ENCODE measurements at places on chromosomes 6 and 20.

DNA sequence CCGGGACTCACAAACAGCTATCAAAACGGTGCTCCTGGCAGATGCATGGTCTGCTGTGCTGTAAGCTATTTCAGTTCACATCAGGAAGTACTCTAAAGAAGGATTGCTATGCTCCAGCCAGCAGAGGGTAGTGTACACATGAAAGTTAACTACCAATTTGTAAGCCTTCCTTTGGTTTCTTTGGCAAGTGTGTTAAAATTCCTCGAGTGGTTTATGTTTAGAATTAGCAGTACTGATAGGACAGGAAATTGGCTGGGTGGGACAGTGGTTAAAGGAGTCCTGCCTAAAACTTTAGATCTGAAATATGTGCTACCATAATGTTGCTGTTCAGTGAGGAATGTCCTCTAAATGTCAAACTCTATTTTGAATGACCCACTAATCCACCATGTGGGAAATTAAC lies 47.4 kb downstream of the TRMT11 start:
- DNase-seq: no peak

GRCh38 chr6:25963426-25964123 lies 973 bp downstream of the TRIM38 start:
- no peak for DNase-seq

GRCh38 chr6:78836598-78836997 lies 30.8 kb upstream of the IRAK1BP1 start:
- no peak for DNase-seq

DNA sequence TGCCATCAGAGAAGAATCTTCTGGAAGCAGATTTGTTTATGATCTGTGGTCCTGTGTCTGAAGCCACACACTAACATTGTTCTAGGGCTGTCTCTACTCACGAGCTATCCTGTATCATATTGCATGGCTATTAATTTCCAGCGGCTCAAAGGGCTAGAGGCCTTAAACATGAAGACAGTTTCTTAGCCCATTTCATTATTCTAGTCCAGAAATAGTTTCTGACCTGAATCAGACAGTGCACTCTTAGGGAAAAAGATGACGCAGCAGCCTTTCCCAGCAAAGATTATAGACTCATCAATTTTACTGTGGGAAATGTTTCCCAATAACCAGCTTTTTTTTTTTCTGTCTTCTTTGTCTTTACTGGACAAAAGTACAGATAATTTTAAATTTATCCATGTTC lies 105.3 kb upstream of the SUPT3H start:
- no peak for DNase-seq

DNA sequence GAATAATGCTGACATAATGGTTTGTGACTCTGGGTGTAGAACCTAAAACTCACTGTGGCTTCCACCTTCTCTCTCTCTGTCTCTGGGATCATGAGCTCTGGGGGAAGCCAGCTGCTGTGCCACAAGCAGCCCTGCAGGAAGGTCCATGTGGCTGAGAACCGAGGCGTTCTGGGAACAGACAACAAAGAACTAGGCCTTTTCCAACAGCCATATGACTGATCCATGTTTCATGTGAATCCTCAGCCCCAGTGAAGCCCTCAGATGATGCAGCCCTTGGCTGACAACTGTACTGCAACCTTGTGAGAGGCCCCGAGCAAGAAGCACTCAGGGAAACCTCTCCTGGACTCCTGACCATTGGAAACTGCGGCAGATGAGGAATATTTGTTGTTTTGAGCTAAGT lies 56.6 kb downstream of the HLA-G start:
- no peak for DNase-seq

- DNase-seq: no peak
These were observed 163.3 kb upstream of the SNX9 start for GRCh38 chr6:157659536-157660271.

- no peak for DNase-seq
These were observed 201.7 kb upstream of the SASH1 start for GRCh38 chr6:148140772-148141557.

GRCh38 chr6:125640441-125641150 lies 108.8 kb upstream of the HEY2 start:
- DNase-seq: no peak

GRCh38 chr6:47117314-47117713 lies 75.2 kb upstream of the ADGRF1 start:
- DNase-seq: no peak

DNA sequence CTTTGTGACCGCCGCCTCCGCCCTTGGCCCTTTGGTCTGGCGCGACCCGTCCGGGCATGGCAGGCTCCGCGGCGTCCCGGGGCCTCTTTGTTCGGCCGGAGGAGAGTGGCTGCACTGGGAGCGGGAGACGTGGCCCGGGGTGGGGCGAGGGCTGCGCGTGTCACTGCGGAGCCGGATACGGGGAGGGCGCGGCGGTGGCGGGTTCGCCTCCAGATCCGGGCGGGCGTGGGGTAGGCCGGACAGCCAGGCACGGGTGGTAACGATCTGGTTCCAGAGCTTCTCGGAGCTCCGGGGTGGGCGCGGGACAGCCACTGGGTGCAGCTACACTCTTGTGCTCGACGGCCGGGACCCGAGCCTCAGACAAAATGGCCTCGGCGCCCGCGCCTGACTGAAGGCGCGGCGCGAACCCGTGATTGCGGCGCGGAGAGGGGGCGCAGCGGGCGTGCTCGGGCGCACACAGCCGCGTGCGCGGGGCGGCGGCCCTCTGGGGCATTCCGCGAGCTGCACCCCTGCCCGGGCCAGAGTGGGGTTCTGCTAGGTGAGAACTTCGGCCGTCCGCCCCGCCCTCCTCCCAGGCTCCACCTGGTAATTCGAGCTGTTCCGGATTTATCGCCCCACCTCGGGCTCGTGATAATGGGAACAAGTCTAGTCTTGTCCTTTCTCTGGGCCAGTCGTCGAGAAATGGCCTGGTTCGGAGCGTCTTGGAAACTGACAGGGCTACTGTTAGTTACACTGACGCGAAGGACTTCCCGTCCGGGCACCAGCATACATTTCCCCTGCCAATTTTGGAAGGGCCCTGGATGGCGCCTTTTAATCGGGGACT lies 1.0 kb downstream of the LOC128125822 start:
- peak; percentile 56 for DNase-seq

GRCh38 chr6:81890846-81891245 lies 138.4 kb upstream of the TENT5A start:
- DNase-seq: no peak

- no peak for DNase-seq
These were observed 119.9 kb upstream of the ARID1B start for GRCh38 chr6:156657296-156657695.

GRCh38 chr6:41442352-41442672 lies 103.9 kb upstream of the FOXP4 start:
- DNase-seq: no peak

GRCh38 chr20:3646067-3646440 lies 17.1 kb downstream of the GFRA4 start:
- no peak for DNase-seq

DNA sequence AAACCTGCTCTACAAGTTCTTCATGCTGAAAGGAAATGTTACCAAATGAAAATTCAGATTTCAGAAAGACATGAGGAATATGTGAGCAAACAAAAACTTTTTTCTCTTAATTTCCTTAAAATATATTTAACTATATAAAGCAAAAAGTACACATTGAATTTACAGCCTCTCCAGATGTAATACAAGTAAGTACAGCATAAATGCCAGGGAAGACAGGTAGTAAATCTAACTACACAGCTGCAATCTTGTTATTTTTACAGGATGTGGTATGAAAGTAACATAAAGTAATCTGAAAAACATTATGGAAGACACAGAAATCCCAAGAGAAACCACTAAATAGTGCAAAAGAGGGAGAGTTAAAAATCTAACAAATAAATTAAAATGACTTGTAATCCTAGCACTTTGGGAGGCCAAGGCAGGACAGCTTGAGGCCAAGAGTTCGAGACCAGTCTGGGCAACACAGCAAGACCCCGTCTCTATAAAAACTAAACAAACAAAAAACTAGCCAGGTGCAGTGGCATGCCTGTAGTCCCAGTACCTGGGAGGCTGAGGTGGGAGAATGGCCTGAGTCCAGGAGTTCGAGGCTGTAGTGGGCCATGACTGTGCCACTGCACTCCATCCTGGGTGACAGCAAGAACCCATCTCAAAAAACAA lies 50.7 kb downstream of the FAM8A1 start:
- DNase-seq: no peak

GRCh38 chr6:52909131-52909530 lies 367 bp downstream of the GSTA3 start:
- no peak for DNase-seq

DNA sequence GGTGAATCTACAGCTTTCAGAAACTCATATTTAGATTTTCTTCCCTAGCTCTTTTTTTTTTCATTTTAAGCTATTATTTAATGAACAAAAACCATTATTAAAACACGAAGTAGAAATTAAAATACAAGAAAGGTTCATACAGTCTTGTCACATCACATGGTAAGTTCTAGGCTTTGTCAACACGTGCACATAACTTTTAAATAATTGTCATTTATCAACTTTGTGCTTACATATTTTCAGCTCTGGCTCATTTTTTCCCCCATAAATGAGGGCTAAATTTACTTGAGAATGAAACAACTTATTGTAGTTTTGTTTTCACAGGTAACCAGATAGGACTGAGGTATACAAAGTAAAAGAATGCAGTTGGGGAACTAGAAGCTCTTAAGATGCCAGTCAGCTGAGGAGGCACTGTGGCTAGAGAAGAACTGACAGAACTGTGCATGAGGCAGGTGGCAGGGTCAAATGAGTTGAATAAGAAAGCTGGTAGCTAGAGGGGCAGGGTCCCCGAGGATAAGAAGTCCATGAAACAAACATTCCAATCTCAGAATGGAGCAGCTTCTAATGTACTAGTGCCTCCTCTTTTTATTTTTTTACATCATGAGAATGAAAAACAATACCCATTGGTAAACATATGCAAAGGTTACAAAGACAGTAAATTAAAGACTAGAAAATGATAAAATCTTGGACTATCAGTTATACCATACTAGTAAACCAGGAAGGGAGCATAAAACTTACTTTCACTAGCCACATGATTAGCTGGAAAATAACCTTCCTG lies 141.5 kb downstream of the MYB start:
- no peak for DNase-seq
